Stimulated activated CD8-positive, alpha-beta memory T cell treated with anti-CD3 and anti-CD28 coated beads, Interleukin-4, amount 100 ng/mL, for 1 hour (primary cell): ENCODE measurements at places on chromosomes 1 and 21.

DNA sequence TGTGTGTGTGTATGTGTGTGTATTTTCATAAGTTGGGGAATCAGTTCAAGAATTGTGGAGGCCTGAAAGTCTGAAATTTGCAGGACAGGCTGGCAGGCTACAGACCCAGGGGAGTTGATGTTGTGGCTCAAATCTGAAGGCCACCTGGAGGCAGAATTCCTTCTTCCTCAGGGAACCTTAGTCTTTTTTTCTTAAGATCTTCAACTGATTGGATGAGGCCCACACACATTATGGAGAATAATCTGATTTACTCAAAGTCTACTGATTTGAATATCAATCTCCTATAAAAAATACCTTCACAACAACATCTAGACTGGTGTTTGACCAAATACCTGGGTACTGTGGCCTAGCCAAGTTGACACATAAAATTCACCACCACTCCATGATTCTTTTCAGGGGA is 61.8 kb downstream of the MT1HL1 start:
- DNase-seq = no peak

DNA sequence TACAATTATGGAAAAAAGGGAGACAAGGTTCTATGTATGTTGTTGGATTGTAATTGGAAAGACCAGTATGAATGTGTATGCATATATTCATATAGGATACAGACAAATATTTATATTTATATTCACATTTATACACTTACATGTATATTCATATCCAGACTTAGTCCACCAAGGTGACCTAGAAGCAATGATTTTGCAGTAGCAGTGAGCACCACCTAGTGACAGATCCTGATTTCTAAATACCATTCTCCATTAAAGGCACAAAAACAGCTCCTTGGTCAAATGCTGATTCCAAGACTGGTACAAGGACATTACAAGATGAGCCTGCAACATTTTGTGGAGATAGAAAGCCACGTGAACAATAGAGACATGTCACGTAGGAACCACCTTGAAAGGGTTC is 153.4 kb downstream of the SDCCAG8 start:
- DNase-seq = no peak

GRCh38 chr1:78834201-78834741 is 172.3 kb downstream of the ADGRL4 start:
- DNase-seq = no peak

DNA sequence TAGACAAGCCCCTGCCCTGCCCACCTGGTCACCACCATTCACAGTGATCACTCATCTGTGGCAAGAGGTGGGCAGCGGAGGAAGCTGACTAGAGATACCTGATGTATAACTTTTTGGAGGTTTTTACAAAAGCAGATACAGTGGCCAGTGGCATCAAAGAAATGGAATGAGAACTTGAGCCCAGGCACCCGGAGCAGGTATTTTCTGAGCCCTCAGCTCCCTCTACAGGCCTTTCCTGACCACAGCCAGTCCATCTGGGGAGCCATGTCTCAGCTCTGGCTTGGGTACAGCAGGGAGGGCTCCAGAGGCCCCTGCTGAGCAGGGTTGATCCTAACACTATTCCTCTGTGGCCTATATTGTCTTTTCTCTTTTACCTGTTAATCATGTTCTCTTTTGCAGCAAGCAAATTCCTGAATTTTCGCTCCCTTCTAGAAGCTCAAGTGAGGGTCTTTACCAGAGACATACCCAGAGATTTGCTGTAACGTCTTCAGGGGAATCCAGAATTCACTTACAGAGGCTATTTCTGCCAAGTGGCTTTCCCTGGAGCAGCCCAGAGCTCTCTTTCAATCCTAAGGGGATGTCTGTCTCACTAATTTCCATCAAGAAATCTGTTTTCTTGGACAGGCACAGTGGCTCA is 27.3 kb downstream of the GPR157 start:
- no peak for DNase-seq

- no peak for DNase-seq
Measured at GRCh38 chr1:55423376-55423775, 208.2 kb upstream of the USP24 start.

DNA sequence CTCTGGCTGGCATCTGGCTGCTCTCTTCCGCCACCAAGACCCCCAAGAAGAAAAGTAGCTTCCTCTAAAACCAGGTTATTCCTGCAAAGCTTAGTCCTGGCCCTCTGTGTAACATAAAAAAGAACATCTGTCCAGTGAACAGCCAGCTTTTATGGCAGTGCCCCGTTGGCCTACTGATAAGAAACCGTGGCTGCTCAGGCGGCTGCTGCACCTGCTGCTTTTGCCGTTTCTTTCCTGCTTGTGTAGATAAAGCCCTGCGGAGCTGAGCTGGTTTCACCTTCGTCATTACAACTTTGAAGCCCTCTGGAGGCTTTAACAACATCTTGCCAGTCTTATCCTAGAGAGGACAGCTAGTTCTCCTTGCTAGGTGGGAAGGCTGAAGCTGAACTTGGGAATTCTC is 20.5 kb downstream of the ELAPOR1 start:
- no peak for DNase-seq

GRCh38 chr1:152998476-152998875 is 3.1 kb upstream of the SPRR3 start:
- DNase-seq = no peak

- no peak for DNase-seq
Measured at GRCh38 chr1:87615491-87615890, 286.8 kb downstream of the LMO4 start.

GRCh38 chr21:37292941-37293340 is 25.8 kb upstream of the VPS26C start:
- DNase-seq = no peak

DNA sequence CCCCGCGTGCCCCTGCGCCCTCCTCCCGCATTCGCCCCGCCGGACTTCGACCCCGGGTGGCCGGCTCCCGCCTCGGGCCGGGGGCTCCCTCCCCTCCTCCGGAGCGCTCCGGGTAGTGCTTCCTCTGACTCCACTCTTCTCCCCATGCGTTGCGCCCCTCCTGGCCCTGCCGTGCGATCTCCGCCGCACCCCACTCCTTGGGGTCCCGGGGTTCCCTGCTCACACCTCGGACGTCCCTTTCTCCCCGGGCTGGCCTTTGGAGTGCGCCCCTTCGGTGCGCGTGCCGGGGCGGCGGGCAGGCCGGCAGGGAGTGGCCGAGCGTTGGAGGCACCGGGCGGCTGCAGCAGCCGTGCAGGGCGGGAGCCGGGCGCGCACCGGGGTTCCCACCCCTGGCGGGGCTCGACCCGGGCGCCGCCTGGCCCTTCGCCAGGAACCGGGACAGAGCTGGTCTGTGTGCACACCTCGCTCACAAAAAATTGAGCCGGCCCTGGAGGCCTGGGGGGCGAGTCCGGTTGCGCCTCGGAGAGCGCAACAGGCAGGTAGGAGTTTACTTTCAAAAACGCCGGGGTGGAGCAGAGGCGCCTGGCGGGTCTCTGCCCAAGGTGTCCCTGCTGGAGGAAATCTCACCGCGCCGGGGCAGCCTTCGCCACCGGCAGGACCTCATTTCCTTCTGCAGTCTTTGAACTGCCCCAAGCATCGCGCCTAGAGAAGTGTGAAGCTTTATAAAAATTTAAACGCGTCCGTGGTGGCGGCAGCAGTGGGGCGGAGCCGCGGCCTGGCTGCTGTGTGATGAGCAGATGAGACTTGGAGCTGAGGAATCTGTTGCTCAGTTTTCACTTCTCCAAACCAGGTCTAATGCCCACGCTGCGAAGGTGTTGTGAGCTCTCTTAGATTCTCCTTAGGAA is 650 bp downstream of the VANGL1 start:
- DNase-seq = peak; percentile 26

DNA sequence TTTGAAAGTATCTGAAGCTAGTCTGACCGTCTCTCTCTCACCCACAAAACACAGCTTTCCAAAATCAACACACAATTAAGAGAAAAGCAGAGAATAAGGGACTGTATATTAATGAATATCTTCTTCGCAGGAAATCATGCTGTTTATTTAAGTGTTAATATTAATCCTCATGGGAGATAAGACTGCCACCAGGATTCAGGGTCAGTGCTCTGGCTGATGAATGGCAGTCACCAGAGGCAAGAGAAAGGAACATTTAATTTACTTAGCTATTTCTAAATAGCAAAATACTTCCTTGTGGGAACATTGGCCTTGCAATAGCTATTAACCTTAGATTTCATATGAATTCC is 2.2 kb downstream of the SCYL3 start:
- no peak for DNase-seq

- DNase-seq = no peak
Measured at GRCh38 chr1:17607644-17608581, 68.4 kb downstream of the ARHGEF10L start.

- no peak for DNase-seq
Measured at GRCh38 chr1:146031476-146031875, 9.9 kb upstream of the HJV start.

DNA sequence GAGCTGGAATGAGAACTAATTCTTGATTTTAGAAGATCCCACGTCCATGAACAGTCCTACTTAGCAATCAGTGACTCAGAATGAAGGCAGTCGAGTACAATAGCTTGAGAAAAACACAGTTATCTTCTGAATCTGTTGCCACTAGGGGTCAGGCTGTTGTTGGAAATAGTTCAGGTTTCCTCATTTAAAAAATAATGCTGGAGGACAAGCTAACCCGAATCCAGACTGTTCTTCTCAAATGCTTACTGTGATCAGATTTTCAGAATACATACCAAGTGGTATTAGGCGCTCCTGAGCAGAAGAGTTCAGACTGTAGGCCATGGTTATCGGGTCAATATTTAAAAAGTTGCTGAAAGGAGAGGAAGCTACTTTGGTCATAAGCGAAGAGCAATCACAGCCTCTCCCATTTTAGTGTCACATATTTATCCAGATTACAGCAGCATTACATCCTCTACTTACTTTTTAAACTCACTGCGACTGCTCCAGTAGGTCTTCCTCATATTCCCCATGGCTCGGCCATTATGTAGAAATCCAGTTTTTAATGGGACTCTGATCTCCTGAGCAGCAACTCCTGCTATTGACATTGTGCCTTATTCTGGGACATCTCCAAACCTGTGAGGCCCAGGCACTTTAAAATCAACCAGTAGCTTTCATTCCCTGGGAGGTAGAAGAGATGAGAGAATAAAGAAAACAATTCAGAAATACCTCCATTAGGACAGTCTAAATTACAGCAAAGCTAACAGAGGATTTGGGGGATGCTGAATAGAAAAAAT is 10.9 kb downstream of the ERRFI1 start:
- no peak for DNase-seq

- no peak for DNase-seq
Measured at GRCh38 chr1:3036447-3037280, 15.4 kb downstream of the ACTRT2 start.

GRCh38 chr1:59026472-59026948 is 242.7 kb upstream of the JUN start:
- DNase-seq = no peak

DNA sequence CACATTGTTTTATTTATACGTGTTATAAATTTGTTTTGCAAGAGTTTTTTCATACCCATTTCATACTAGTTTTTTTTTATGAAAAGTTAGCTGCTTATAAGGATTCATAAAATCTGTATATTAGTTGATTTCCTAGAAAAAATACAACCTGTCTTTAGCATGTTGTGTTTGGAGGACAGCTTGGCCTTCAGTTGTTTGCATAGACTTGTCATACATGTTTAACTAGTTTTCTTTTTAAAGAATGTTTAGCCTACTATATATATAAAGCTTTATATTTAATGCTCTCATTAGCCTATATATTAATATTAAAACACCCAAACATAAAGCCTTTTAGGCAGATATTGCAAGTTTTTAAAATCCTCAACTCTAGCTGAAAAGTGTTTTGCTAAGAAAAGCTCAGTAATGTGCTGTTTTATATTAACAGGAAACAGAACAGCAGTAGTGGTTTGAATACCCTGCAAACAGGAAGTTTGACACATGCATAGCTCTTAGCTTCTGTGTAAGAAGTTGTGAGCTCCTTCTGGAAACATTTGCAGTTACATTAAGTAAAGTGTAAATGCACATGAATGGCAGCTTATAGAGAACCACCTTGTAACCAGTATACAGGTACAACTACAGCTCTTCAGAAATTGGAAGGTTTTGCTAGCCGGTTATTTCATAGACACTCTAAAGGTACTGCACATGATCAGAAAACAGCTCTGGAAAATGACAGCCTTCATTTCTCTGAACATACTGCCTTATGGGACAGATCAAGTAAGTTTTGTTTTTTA is at the start of gene PRKACB:
TSS of gene PRKACB (plus strand) at position 476 of the 770 bp plus-strand sequence. CDS start at position 567, 91 bp downstream.
- no peak for DNase-seq

DNA sequence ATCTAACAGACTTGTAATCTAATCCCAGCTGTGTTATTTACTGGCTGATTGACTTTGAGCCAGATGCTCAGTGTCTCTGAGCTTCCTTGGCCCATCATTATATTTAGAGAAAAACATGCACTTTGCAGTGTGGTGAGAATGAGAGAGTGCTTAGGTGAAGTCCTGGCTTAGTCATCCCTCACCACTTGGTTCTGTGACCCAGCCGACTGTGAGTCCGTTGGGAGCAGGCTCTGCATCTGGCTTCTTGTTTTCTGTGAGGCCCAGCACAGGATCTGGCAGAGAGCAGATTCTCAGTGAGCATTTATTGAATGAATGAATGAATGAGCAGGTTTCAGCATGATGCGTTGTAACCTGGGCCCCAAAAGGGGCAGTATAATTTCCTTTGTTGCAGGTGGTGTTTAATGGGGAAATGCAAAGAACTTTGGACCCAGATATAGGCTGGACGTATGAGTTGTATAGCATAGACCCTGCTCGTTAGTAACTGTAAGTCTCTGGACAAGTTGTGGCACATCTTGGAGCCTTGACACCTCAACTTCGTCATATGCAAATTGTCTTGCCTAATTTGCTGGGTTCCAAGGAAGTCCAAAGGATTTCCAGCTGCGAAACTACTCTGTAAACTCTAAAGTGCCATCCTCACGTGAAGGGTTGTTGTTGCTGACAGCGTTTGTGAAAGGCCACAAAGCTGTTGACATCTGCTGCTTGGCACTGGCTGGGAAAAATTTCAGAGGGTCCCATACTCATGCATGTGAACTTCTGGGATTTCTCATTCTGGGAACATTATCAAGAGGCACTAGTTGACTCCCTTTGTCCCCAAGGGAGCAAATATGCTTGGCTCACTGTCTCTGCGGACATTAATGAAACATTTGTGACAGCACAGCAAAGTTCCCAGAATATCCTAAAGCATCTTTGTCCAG is 138.8 kb upstream of the USP24 start:
- no peak for DNase-seq

DNA sequence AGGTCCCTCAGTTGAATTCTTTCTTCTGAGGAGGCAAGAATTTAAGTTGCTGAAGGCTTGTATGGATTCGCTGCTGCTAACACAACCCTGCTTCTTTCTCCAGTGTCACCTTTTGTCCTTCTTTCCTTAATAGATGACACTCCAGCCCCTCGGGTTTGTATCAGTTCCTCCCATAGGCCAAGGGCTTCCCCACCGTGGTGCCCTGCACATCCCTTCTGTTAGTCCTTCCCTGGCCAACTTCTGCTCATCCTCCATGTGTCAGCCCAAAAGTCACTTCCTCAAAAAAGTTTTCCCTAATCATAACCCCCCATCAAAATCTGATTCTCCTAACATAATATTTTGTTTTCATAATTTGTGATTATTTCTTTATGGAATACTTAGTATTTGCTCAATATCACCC is 190.4 kb downstream of the RHOU start:
- DNase-seq = no peak

- no peak for DNase-seq
Measured at GRCh38 chr21:38989745-38990423, 184.2 kb downstream of the ETS2 start.

- no peak for DNase-seq
Measured at GRCh38 chr1:150150133-150151021, 661 bp downstream of the PLEKHO1 start.
